Motor neuron (in vitro differentiated cells): ENCODE measurements at places on chromosomes 7 and 10. TPM values are rescaled to one million over a fixed set of nuclear protein-coding genes. Genes with fewer than 3 reads are reported as not detected.
A peak's percentile ranks its signal among the peaks of the same experiment; 100 is the strongest.

Gene SNX10
- 0.59 and 0.87 TPM in 2 replicates for total RNA-seq

Gene ANKRD30A
- total RNA-seq: 0.06 TPM in 1 of 2 replicates, not detected in the other

DNA sequence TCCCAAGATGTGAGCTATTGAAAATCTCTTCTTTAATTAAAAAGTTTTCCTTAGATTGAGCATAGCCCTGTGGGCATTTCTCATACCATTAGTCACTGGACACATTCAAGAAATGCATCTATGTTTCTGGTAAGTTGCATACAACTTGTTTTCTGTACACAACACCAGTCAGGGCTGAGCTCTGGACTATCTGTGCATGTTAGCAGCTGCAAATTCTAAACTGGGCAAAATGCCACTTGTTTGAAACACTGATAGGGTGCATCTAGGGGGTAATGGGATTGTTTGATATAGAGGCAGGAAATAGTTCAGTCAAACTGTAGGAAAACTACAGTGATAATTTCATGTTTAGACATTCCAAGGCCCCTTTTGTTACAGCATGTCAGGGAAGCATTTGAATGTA is 145.6 kb upstream of the NPY start:
- no peak for ATAC-seq

DNA sequence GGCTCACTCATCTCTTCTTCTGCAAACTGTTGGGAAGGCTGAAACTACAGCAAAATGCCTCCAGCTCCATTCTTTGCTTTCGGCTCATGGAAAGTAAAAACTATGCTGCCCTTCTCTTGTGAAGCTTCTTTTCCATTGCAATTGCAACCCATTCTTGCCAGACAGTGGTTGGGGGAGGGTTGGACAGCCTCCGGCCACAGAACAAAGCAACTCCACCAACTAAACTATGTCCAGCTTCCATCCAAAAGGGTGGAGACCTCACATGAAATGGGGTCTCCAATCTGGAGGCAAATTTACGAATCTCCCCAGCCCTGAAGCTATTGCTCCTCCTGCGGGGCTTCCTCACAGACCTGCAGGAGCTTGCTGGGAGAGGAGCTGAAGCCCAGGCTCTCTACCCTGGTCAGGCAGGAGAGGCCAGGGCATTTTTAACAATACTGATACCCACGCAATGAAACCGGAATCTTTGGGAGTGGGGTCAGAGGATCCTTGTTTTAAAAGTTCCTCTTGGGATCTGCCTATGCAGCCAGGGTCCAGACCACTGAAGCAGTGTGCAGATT is 549 bp downstream of the GPNMB start:
- peak; percentile 20 for ATAC-seq

GRCh38 chr7:38938589-38938988 is 29.6 kb upstream of the VPS41 start:
- ATAC-seq: no peak

Gene LIPM
- total RNA-seq: not detected in 2 replicates

DNA sequence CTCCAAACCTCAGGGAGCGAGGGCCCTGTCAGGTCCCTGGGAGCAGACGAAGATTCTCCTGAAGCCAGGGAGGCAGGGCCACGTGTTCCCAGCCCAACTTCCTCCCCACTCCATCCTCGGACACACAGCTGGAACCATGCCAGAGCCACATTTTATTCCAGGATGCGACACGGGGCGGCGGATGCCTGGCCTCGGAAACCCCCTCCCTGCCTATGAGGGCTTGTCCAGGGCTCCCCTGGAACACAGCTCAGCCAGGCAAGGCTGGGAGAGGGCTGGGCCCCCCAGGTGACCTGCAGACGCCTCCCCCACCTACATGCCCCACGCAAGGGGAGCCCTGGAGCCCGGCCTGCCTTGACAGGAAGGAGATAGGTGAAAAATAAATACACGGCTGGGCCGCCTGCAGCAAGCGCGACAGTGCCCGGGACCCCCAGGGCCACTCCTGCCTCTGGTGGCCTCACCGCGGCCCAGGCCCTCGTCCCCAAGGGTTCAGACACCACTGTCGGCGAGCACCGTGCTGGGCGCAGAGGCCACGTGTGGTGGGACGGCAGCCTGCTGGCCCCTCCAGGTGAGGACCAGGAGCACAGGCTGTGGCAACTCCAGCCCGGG is 21.5 kb downstream of the GET4 start:
- no peak for ATAC-seq

- no peak for ATAC-seq
These were observed 65.0 kb upstream of the TES start for GRCh38 chr7:116145245-116145852.

Gene MSS51
- 4.4 and 5.3 TPM in 2 replicates for total RNA-seq

Gene NPFFR1
- total RNA-seq: 0.05 and 0.10 TPM in 2 replicates

DNA sequence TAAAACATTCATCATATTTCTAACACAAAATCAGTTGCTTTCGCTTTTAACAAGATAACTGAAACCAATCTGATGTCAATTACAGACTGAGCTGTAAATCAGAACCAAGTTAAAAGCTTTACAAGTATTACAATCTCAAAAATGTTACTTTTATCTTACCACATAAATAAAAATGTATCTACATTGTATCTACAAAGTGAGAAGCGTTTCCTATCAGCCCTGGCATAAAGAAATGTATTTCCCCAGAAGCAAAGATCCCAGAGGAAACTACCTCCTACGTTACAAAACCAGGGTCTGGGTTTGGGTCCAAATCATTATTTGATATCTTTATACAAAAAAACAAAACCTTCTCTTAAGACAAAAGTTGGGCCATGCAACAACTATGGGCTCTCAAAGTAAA is 2.6 kb downstream of the SMURF1 start:
- ATAC-seq: no peak

- no peak for ATAC-seq
These were observed 576.7 kb upstream of the POT1 start for GRCh38 chr7:125506331-125506730.

DNA sequence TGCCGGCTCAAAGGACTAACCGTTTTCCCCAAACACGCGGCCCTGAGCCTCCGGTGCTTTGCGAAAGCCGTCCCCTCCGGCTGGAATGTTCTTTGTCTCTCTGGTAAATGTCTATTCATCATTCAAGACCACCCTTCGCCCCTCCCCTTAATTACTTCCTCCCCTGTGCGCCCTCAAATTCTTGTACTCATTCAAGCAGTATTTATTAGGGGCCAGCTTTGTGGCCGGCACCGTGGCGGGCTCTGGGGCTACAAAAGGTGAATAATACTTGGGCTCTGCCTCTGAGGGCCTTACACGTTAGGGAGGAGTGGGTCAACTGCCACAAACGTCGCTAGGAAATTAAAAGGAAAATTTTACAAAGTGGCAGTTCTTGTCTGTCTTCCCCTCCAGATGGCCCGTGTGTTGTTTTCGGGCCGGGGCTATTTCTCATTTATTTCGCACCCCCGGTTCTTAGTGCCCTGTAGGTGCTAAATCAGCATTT is 1.5 kb upstream of the MEST start:
- no peak for ATAC-seq

DNA sequence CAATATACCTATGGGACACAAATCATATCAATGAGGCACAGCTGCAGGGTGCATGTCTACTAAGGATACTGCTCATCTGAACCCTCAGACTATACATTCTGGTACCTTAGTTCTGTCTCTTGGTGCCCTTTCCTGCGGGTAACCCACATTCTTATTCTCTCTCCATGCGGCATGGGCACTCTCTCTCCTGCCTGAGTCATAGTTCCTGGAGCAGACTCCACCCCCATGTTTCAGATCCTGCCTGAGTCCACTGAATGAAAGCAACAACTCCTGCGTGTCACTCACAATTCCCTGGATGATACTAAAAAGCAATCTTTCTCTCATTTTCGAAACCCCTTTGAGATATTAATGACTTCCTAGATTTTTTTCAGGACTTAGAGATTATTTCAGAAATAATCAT is 653.1 kb upstream of the C7orf33 start:
- no peak for ATAC-seq

DNA sequence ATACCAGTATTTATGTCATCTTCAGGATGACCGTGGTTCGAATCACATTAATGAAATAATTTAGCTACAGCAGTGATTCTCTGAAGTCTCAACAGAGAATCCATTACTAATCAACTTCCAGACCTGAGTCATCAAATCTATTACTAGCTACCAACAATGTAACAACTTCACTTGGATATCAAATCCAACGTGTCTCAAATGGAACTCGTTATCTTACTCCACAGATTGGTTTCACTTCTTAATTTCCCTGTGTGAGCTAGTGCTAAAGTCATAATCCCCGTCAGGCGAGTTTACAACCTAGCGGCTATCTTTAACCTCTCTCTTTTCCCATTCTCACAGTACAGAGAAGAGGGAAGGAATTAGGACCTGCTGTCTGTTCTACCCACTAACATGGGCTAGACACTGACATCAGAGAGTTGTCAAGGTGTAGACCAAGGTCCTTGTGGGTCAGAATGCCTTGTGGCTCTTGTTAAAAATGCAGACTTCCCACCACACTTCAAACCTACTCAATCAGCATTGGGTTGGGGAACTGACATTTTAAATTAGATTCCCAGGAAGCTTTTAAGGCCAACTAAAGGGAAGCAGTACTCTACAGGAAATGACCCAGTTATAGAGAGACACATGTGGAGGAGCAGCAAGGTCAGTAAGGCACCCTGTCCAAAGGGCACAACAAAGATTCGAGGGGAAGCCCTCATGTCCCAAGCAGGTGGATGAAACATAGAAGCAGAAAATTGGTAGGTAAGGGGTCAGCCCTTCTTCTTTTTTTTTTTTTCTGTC is 57.3 kb upstream of the GSAP start:
- ATAC-seq: no peak

DNA sequence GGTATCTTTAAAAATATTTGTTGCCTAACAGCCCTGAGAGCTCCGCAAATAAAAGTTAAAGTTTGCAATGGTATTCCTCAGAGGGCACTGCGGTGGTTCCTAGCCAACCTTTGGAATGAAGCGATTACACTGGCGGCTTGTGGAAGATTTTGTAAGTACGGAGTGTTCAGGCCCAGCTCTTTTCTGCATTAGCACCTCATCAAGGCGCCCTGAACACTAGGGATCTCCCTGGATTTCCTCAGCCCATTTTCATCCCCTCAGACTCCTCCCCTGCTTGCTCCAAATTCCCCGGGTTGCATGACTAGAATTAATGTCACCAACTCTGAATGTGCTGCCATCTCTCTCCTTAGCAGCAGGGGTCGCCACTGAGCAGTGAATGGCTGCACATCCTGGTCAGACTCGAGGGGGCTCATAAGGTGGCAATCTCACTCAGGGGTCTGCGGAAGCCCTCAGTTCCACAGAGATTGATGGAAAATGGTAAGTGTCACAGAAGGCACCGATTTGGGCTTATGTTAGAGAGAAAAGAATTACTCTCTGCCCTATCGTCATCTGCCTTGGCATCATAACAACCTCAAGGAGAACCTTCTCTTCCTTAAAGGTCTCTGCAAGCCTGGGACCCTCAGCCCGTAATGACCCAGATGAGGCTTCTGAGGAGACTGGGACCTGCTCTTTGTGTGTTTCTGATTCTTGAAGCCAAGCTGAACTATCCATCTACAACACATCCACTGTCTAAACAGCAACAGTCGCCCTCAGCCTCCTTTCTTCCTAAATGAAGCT is 262.8 kb upstream of the AOAH start:
- ATAC-seq: peak; percentile 21

Gene PPIF
- 10.4 TPM in 2 replicates for total RNA-seq

Gene GSTO1
- 124 and 126 TPM in 2 replicates for total RNA-seq

- no peak for ATAC-seq
These were observed 40.0 kb downstream of the CLIP2 start for GRCh38 chr7:74329225-74329624.

GRCh38 chr10:118680197-118680596 is 74.6 kb downstream of the CACUL1 start:
- ATAC-seq: no peak

Gene DENND2A
- 21.8 and 22.3 TPM in 2 replicates for total RNA-seq

GRCh38 chr7:150867605-150868004 is 15.3 kb downstream of the AOC1 start:
- peak; percentile 61 for ATAC-seq

- no peak for ATAC-seq
These were observed at the start of gene HIP1 for GRCh38 chr7:75738604-75738974. TSS of gene HIP1 (minus strand) at chr7:75738941. CDS start at chr7:75738920, 21 bp downstream.

- ATAC-seq: no peak
These were observed 20.8 kb downstream of the MICU1 start for GRCh38 chr10:72605122-72605521.

GRCh38 chr10:46544989-46545791 is 11.3 kb downstream of the GPRIN2 start:
- ATAC-seq: no peak

Gene CYP26C1
- total RNA-seq: 0.18 and 0.25 TPM in 2 replicates

- no peak for ATAC-seq
These were observed 140.5 kb downstream of the CUX1 start for GRCh38 chr7:101957744-101958525.

DNA sequence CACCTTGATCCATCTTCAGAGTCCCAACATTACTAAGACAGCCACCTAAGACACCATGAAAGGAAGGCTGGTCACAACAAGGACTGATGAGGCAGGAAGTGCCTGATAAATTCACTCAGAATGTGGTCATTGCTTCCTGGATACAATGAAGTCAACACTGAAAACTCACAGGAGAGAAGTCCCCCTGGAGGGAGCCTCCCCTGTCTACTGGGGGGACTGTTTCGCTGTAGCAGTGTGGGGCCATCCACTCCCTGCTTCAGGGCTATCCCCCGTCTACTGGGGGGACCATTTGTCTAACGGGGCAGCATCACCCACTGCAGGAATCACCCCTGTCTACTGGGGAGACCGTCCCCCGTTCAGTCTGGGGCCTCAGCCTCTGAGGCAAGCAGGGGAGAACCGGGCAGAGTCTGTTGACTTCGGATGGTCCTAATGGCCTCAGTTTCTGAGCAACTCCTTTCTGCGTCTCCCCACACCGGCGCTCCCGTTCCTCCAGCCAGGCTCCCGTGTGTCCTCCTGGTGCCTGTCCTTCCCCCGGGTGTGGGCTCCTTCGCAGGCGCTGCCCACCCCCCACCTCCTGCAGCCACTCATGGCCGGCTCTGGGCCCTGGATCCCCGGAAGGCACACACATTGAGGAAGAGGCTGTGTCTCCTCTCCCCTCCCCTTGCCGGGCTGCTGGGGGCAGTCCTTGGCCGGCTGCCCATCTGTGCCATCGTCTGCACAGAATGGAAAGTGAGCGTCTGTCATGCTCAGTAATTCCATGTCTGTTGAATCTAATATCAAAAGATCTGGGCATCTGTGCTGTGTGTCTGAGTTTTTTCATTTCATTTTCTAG is 59.9 kb upstream of the DNAJB6 start:
- no peak for ATAC-seq

DNA sequence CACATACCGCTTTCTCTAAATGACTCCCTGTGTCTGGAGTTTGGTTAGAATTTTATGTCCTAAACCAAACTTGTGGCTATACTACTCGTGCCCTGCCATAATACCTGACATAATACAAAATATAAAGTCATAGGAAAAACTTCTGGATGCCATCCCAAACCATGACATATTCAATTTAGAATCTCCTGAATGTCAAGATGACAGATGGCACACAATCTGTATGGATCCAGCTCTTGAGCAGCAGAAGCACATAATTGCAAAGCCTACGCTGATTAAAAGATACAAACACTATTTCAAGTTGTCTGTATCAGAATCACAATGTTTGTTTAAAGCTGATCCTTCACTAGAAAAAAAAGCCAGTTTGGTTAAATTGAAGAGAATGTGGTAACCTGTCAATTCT is 22.4 kb upstream of the CDC14C start:
- no peak for ATAC-seq

Gene PRRT4
- total RNA-seq: 0.61 and 0.81 TPM in 2 replicates
